Activated T-helper 1 cell treated with anti-CD3 and anti-CD28 coated beads, Interleukin-12 subunit alpha, Interleukin-12 subunit beta, Interleukin-2, Interleukin-4 antibody, amounts not matched to agents 30 ng/mL and 10 ng/mL and 1 ng/mL, durations not matched to agents 14 hours and 24 hours and 36 hours (primary cell): ENCODE measurements at places on chromosomes 2 and 18. TPM values are rescaled to one million over a fixed set of nuclear protein-coding genes. Genes with fewer than 3 reads are reported as not detected.
A peak's percentile ranks its signal among the peaks of the same experiment; 100 is the strongest.

GRCh38 chr18:11367351-11367750 is 218.0 kb upstream of the PIEZO2 start:
- H3K27me3 ChIP-seq: no peaks in the 10 kb centered on the region
- H3K27ac ChIP-seq: no peak overlapping the region
- no peaks in the 10 kb centered on the region for H3K4me1 ChIP-seq
- H3K4me3 ChIP-seq: no peak overlapping the region
- no peak for DNase-seq
- H3K36me3 ChIP-seq: no peaks in the 10 kb centered on the region

The AOX1 gene
- total RNA-seq: 0.05 TPM in 1 of 2 replicates, not detected in the other

DNA sequence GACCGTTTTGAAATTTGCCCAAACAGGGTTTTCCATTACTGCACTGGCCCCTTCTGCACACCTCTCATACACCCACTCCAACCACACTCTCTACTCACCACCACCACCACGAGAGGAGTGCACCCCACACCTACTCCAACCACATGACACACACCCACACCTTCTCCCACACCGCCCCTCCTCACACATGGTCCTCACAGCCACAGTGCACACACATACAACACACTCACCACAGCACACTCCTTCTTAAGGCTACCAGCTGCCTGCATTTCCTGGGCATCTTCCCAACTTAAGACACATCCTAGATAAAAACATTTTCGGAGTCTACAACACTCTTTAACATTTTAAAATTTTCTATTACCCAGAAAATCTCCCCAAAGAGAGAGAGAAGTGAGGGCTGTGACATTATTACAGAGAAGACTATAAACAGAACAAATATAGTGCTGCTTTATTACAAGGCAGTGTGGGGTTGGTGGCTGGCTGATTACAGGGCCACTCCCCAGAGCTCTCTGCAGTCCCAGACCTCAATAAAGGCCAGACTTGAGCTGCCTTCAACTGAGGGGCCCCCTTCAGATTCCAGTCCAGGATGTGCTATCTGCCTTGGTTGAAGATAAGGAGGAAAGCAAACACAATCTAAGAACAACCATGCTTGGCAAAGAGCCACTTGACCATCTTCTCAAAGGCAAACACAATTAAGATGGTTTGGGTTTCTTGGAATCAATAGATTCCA is 36.1 kb downstream of the NHEJ1 start:
- H3K27ac ChIP-seq: peak overlapping the region; percentile 13
- no peak overlapping the region for H3K4me3 ChIP-seq

GRCh38 chr2:236045251-236046235 is 122.6 kb downstream of the GBX2 start:
- H3K4me1 ChIP-seq: peaks cover 6% of the 10 kb centered on the region
- no peak for DNase-seq
- H3K4me3 ChIP-seq: no peak overlapping the region
- H3K27me3 ChIP-seq: peaks cover under 1% of the 10 kb centered on the region
- no peak overlapping the region for H3K27ac ChIP-seq

GRCh38 chr2:135055182-135055786 is 3.2 kb downstream of the RAB3GAP1 start:
- peaks cover 70% of the 10 kb centered on the region for H3K4me1 ChIP-seq
- H3K27ac ChIP-seq: no peak overlapping the region
- peaks cover 31% of the 10 kb centered on the region for H3K36me3 ChIP-seq

The TYMS gene
- 246 and 257 TPM in 2 replicates for total RNA-seq

DNA sequence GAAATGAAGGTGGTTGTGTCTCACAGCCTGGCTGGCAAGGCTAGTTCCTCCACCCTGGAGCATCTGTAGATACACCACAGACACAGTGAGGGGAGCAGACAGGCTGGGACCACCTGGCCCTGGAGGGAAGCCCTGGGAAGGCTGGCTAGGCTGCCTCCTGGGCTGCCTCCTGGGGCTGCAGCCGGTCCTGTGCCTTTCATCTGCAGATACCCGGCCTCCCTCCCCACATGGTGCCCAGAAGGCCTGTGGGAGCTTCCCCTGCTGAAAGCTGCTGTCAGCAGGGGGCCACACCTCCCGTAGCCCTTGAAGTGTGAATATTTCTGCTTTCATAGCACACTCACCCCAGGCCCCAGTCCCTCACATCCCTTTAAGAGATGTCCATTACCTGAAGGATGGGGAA is 37.6 kb downstream of the SDC1 start:
- no peak overlapping the region for H3K27ac ChIP-seq
- no peaks in the 10 kb centered on the region for H3K36me3 ChIP-seq
- no peak for DNase-seq

GRCh38 chr2:200321780-200322534 is 15.5 kb downstream of the SPATS2L start:
- no peak overlapping the region for H3K27ac ChIP-seq
- DNase-seq: no peak
- peaks cover 2% of the 10 kb centered on the region for H3K27me3 ChIP-seq
- no peak overlapping the region for H3K4me3 ChIP-seq
- no peaks in the 10 kb centered on the region for H3K36me3 ChIP-seq
- peaks cover 15% of the 10 kb centered on the region for H3K4me1 ChIP-seq

The METAP1D gene
- total RNA-seq: 5.4 and 6.4 TPM in 2 replicates

- no peak overlapping the region for H3K4me3 ChIP-seq
- no peak for DNase-seq
- H3K27me3 ChIP-seq: no peaks in the 10 kb centered on the region
- H3K4me1 ChIP-seq: peaks cover 9% of the 10 kb centered on the region
- H3K36me3 ChIP-seq: peaks cover 3% of the 10 kb centered on the region
These were observed 10.0 kb downstream of the SLC40A1 start for GRCh38 chr2:189570570-189571031.

- H3K4me1 ChIP-seq: peaks cover 17% of the 10 kb centered on the region
- no peak overlapping the region for H3K27ac ChIP-seq
- peaks cover 3% of the 10 kb centered on the region for H3K27me3 ChIP-seq
- H3K36me3 ChIP-seq: peaks cover 1% of the 10 kb centered on the region
- DNase-seq: no peak
These were observed 10.0 kb upstream of the THADA start for GRCh38 chr2:43605851-43606250.
